ENCODE measurements at places on chromosomes 5 and 9.
A peak's percentile ranks its signal among the peaks of the same experiment; 100 is the strongest.

GRCh38 chr5:38443390-38443789 is 113.1 kb downstream of the LIFR start:
- no peak for DNase-seq

GRCh38 chr9:13807118-13807517 is 506.8 kb downstream of the NFIB start:
- no peak for DNase-seq

GRCh38 chr5:73759771-73760170 is 133.8 kb downstream of the ARHGEF28 start:
- peak; percentile 70 for DNase-seq

DNA sequence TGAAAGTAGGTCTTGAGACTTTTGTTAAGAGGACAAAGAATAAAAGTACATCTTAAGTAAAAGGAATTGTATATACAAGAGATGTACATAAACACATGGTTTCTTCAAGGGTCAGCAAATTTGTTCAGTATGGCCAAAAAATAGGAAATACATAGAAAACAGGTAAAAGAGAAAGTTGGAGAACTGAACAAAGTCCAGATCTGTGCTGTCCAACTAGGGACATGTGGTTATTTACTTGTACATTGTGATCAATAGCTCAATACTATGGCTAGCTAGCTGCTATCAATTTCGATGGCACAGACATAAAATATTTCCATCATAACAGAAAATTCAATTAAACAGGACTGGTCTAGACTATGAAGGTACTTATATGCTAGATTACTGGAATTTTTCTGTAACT is 92.3 kb downstream of the RAPGEF6 start:
- DNase-seq = no peak

DNA sequence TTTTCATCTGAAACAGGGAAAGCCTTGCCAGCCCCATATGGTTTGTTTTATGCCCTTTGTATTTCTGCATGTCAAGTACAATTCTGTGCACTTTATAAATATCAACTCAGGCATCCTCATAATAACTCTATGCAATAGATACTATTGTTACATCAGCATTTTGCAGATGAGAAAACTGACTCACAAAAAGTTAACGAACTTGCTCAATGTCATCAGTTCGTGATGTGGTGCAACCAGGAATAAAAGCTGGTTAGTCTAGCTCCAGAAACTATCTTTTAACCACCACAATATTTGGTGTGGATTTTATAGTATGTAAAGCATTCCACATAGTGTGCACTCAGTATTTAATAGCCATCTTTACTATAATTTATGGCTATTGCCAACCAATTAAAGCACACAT is 134.9 kb downstream of the MRPS30 start:
- DNase-seq = no peak

All from fibroblast of gingiva (primary cell).